ENCODE measurements at places on chromosomes 2 and 18. TPM values are rescaled to one million over a fixed set of nuclear protein-coding genes. Genes with fewer than 3 reads are reported as not detected.

The BCL11A gene
- total RNA-seq: 131 TPM

- no peak for ATAC-seq
Measured at GRCh38 chr18:52570975-52571374, 231.0 kb downstream of the DCC start.

GRCh38 chr18:70151614-70152013 lies 53.9 kb downstream of the RTTN start:
- ATAC-seq: no peak

DNA sequence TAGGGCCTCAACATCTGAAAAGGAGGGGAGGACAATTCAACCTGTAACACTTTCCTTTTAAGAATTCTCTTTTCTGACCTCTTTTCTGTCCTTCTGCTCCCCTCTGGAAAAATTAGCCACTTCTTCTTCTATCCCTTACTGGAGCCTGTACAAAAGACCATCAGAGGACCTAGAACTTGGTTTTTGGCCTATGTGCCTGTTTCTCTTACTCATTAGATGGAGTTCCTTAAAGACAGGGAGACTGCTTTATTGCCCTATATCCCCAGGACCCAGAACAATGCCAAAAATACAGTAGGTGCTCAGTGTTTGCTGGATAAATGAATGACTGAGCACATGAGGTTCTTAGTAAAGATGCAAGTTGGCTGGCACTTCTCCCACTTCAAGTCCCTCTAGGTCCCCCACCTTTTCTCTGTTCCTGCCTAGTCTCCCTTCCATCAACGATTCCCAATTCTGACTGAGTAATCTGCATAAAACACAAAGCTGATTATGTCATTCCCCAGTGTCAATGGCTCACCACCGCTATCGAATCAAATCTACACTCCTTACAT lies 114.2 kb downstream of the DDX1 start:
- no peak for ATAC-seq

DNA sequence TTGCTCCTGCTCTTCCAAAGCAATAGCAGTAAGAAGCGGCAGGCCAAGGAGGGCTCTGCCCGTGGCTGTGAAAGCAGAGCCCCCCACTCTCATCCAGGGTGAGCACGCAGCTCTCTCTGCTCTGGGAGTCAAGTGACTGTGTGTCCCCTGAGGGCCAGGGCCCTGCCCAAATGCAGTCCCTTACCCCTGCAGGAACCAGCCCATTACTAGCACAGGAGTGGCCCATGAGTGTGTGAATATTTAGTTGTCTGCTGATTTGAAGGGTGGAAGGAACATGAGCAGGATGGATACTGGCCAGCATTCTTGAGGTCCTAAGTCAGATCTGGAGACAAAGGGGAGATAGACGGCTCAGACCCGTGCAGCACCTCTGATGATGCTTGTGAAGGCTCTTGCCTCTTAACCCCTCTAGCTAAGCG lies 69.7 kb upstream of the FOSL2 start:
- ATAC-seq: peak; percentile 65

- ATAC-seq: no peak
Measured at GRCh38 chr2:38438883-38439612, 62.0 kb upstream of the ATL2 start.

Measured in motor neuron (in vitro differentiated cells).